ENCODE measurements at places on chromosomes 5 and 9.

GRCh38 chr5:27252911-27253310 lies 214.5 kb upstream of the CDH9 start:
- DNase-seq: no peak

DNA sequence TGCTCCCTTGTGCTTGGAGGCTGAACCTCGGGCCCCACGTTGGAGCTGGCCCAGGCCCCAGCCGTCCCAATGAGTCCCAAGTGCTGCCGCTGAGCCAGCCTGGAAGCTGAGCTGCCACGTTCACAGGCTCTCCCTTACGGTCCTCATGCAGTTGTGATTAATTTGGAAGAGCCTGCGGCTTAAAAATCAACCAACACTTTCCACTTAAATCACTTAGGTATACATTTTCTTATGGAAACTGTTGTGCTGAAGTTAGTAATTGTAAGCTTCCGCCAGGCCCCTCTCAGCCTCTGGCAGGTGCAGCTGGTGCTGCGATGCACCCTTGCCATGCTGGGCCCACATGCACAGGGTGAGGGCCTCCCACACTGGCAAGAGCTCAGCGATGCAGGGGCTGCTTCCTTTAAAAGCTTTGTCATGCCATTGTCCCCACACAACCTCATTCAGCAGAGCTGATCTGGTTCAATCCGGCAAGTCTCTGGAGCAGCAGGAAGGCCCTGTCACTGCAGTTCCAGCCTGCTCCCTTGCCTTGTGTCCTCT lies 61.0 kb downstream of the IPPK start:
- DNase-seq: no peak

- no peak for DNase-seq
Observed at GRCh38 chr5:136350343-136350742, 15.0 kb downstream of the TRPC7 start.

DNA sequence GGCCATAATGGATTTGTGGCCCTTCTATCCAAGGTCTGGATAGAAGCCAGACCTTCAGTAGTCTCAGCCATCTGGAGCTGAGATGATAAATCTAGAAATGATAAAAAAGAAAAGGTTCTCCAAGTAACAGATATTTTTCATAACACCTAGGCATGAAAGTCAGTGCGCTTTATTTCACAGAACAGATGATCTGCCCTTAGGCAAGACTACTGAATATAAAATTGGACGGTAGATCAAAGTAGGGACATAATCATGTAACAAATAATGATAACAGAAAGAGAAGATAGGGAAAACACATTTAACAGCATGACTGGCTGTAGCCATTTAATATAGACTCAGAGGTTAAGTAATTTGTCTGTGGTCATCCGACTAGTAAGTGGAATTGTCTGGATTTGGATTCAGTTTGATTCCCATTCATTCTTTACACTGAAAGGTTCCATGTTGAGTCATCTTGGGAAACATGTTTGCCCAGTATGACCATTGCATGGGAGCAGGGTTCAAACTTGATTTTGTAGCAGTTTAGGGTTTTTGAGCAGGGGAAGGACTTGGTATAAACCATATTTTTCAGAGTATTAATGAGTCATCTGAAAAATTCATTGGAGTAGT lies 4.1 kb upstream of the CAVIN4 start:
- DNase-seq: no peak

- DNase-seq: no peak
Observed at GRCh38 chr9:106893088-106893487, 30.1 kb downstream of the ZNF462 start.

DNA sequence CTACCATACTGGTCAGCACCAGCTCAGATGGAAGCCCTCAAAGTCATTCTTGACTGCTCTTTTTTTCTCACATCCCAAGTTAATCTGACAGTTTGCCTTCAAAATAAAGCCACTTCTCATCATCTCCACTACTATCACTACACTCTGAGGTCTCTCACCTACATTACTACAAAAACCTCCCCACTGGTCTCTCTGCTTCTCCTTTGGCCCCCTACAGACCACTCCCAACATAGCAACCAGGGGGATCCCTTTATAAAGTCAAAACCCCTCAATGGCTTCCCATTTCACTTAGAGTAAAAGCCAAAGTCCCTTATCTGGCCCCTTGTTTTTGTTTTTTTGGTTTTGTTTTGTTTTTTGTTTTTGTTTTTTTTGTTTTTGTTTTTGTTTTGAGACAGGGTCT lies 4.6 kb downstream of the ARAP3 start:
- no peak for DNase-seq
